Natural killer cell treated with Interleukin-12 subunit alpha and Interleukin-12 subunit beta and Interleukin-15 and Interleukin-18, amount 100 ng/mL, for 72 hours (primary cell): ENCODE measurements at places on chromosomes 1 and 21.

DNA sequence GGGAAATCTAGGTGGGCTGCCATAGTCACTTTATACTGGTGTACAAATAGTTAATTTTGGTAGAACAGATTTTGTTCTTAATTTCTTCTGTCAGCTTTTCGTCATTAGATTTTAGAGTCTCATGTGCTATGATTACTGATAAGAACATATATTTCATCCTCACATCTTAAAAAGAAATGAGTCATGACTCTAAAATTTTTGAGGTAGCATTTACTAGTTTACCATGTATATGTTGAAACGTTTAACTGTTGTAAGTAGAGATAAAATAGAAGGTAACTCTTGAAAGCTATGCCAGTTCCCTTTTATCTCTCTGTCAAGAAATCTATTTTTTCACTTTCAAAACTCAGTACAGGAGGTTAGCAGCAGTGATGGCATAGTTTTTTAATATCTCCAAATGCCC, 53.4 kb downstream of the KLHL20 start:
- peaks cover 25% of the 10 kb centered on the region for H3K36me3 ChIP-seq
- H3K4me1 ChIP-seq, result peaks cover 4% of the 10 kb centered on the region
- H3K27ac ChIP-seq, result no peak overlapping the region
- DNase-seq, result no peak
- no peaks in the 10 kb centered on the region for H3K27me3 ChIP-seq

GRCh38 chr1:19305880-19306279, 6.1 kb downstream of the AKR7A2 start:
- no peaks in the 10 kb centered on the region for H3K27me3 ChIP-seq
- H3K4me3 ChIP-seq, result no peak overlapping the region
- DNase-seq, result no peak
- H3K4me1 ChIP-seq, result peaks cover 13% of the 10 kb centered on the region
- H3K27ac ChIP-seq, result no peak overlapping the region

DNA sequence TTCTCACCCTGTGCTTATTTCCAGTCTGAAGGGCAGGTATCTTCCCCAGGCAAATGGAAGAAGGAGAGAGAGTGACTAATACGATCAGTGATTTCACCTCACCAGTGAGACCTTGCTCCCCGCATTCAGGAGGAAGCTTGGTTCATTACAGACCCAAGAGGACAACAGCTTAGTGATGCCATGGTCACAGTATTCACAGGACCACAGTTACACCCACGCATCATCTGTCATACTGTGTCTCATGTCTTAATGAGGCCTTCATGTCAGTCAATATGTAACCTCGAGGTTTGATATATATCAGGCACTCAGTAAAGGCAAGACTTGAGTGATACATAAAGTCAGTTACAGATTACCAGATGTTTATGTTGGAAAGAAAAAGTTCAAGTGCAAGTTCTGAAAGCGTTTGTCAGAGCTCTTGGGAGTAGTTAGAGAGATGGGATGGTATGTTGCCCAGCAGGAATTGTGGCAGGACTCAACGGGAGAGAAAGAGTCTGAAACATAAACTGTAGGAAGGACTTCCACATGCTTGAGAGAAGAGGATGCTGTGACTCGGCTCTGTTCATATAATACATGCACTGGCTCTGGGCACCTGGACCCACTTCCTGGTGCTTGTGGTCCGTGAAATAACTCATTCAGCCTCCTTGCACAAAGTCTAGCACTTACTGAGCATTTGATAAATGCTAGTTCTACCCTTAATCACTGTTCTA, 33.3 kb downstream of the GNPAT start:
- H3K27ac ChIP-seq, result peak overlapping the region; percentile 33
- peaks cover 7% of the 10 kb centered on the region for H3K4me1 ChIP-seq
- no peak overlapping the region for H3K4me3 ChIP-seq
- no peak for DNase-seq
- H3K27me3 ChIP-seq, result no peaks in the 10 kb centered on the region

DNA sequence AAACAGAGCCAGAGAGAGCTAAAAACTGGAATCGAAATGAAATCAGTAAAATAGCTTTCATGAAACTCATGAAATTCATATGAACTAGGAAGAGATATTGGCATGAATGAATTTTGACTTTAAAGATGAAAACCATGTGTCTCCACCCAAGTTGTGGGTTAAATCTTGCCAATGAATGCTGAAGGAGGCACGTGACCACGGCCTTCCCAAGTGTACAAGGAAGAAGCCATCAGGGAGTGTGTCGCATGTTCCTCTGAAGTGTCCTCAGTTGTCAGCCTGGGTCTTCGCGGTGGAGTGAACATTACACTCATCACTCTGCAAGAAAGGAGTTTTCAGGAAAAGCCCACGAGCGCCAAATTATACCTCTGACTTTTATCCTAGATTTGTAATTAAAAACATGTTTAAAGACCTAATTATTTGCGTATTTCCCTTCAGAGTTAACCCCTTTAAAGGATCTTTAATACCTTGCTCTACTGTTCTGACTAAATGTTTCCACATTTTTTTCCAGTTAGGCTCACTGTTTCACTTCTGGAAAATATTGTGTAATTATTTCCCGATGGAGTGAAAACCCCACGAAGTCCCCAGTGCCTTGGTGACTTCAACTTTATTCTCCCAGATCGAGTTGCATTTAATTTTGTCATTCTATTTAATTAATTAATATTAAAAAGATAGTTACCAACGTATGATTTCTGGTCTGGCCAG, 118.3 kb downstream of the DHRS3 start:
- no peak for DNase-seq
- no peak overlapping the region for H3K4me3 ChIP-seq
- no peaks in the 10 kb centered on the region for H3K27me3 ChIP-seq
- H3K36me3 ChIP-seq, result peaks cover 15% of the 10 kb centered on the region
- no peak overlapping the region for H3K27ac ChIP-seq
